ENCODE measurements at places on chromosomes 2 and 18.

GRCh38 chr2:84904717-84905174 is 710 bp upstream of the TMSB10 start:
- DNase-seq: no peak

- no peak for DNase-seq
These were observed 385.5 kb downstream of the NR4A2 start for GRCh38 chr2:155947069-155947468.

- DNase-seq: no peak
These were observed 57.8 kb downstream of the ADD2 start for GRCh38 chr2:70710038-70710690.

DNA sequence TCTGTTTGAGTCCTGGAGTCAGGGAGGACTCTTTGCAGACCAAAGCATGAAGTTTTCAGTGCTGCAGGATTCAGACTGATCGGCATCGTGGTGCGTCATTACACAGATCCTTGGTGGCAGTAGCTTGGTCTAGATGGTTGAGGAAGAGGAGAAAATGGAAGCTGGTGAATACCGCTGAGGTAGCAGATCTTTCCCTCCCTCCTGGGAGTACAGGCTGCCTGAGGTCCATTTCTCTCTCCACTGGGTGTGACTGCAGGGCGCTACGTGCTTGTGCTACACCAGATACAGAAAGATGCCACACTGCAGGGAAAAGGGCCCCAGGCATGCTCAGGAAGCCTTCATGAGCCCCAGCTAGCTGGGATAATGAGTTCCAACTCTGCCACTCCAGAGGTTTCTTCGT is 3.3 kb upstream of the CNDP1 start:
- no peak for DNase-seq

DNA sequence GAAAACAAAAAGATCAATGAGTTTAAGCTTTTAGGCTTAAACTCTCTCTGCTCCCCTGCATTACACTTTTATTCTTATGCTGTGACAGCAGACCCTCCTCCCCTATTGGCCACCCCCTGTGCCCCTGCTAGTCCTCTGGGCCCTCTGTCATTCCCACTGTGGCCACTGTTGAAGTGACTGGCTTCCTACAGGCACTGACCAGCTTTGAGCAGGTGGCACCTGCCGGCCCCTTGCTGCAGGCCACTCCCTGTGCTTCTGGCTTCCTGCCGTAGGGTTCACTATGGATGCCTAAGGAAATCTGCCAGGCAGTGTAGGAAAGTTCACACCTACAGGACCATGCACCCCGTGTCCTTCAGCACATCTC is 156.5 kb upstream of the L3MBTL4 start:
- no peak for DNase-seq

- no peak for DNase-seq
These were observed 58.0 kb upstream of the SLC14A2 start for GRCh38 chr18:45557287-45557686.

- DNase-seq: no peak
These were observed 35.7 kb downstream of the STEAP3 start for GRCh38 chr2:119259296-119259860.

DNA sequence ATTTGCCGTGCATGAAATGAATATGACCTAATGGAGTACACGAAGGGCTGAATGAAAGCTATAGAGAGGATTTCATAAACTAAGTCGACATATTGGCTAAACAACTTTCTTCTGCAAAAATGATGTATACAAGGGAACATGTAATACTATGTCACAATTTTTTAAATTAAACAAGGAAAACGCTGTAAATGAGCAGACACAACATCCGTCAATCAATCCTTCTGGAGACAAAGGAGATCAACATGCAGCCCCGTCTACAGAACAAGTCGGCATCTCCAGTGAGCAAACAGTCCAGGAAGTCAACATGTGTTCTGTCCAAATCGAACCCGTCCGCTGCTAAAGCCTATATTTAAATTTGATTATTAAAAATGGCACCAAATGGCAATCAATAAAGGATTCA is 180.8 kb downstream of the TCF4 start:
- no peak for DNase-seq

- no peak for DNase-seq
These were observed 44.1 kb upstream of the EPAS1 start for GRCh38 chr2:46252891-46253659.

DNA sequence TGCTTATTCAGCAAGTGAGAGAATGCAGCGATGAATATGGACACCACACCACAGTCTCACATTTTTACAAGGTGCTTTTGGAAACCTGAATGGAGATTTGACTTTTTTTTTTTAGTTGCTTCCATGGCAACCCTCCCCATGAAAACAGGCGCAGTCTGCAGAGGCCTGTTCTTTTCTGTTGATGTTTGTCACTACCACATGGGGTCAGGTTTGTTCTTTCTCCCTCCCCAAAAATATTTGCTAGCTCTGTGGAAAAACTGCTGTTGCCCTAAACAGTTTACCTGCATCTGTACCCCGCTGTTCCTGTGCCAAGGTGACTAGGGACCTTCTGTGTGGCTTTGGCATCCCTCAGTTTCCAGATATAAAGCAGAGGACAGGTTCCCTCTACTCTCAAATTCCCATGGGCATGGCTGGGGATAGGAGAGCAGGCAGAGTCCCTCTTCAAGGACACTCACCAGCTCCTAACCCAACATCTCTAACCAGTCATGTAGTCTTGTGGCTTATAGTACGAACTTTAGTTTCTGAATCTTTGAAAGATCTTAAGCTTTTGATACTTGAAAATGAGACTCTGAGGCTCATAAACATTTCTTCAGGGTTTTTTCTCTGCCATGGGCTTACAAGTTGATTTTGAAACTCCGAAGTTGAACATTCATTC is 14.7 kb upstream of the MAPRE2 start:
- no peak for DNase-seq

DNA sequence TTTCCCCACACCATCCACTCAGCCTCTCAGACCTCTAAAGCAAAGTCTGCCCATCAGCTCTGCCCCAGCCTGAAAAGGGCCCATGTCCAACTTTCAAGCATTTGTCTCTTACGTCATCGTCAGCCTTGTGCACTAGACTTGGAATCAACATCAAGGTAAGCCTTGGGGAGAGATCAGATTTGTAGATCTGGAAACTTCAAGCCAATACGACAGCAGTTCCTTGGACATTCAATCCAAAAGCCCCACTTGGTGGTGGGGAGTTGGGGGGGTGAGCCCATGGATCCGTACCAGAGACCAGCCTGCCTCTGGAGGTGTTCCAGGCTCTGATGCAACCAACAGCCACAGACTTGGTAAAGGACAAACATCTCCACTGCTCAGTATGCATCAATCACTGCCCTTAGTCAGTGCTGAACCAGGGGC is 206.8 kb upstream of the MEIS1 start:
- DNase-seq: no peak

DNA sequence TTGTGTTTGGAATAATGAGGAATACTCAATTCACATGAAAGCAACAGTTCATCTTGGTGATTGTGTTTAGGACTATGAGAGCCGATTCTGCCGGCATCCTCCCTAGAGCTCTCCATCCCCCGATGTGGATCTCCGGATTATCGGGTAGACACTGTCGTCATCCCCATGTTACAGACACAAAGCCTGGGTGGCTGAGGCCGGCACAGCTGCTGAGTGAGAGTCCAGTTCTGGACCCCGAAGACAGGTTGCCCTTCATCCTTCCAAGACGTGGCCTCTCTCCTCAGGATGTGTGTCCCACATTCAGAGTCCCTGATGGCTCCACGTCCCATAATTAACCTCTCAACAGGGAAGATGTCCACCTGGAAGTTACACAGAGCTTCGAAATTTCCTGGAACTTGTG is 129.3 kb downstream of the HDAC4 start:
- DNase-seq: no peak

DNA sequence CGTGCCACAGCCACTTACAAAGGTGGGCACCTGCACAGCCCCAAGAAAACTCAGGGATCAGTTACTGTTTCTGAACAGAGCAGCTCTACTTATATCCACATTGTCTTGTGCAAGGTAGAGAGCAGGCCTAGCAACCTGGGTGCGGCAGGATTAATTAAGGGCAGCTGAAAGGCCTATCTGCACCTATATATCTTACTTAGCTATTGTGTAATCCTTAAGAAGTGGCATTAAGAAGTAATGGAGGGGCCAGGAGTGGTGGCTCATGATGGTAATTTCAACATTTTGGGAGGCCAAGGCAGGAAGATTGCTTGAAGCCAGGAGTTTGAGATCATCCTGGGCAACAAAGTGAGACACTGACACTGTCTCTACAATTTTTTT is 12.8 kb upstream of the ARL5A start:
- DNase-seq: no peak

DNA sequence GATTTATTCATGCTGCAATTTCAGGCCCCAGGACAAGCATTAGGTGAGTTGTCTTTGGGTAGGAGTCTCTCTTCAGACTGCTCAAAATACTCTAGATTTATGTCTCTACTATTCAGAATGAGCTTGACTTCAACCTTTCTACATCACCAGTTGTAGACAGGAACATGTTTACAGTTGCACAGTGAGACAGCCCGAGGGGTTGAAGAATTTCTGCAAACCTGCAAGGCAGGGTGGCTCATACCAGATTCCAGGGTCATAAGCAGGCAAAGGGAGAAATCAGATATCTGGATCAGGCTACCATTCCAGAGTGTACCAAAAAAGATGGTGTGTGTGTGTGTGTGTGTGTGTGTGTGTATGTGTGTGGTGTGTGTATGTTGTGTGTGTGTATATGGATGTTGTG is 112.4 kb downstream of the SPP2 start:
- DNase-seq: no peak

DNA sequence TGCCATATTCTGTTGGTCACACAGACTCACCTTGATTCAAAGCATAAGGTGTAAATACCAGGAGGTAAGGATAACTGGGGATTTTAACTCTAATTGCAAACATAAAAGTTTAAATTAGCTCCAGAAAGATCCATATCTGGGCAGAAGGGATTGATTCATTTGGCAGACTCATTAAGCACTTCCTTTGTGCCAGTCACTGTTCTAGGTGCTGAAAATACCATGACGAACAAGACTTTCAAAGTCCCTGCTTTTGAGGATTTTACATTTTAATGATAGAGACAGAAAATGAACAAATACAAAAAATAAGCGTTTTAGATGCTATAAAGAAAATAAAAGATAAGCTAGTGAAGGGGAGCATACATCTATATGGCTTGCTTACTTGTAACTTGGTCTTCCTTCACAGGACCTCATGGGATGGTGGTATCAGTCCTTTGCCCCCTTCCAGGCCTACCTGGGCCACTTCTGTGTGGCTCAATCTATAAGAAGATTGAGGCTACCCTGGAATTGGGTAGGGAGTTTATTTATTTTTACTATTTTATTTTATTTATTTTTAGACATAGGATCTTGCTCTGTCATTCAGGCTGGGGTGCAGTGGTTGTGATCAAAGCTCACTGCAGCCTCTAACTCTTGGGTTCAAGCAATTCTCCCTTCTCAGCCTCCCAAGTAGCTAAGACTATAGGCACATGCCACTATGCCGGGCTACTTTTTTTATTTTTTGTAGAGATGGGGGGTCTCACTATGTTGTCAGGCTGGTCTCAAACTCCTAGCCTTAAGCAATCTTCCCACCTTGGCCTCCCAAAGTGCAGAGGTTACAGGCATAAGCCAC is 212.8 kb downstream of the MYCN start:
- DNase-seq: no peak

DNA sequence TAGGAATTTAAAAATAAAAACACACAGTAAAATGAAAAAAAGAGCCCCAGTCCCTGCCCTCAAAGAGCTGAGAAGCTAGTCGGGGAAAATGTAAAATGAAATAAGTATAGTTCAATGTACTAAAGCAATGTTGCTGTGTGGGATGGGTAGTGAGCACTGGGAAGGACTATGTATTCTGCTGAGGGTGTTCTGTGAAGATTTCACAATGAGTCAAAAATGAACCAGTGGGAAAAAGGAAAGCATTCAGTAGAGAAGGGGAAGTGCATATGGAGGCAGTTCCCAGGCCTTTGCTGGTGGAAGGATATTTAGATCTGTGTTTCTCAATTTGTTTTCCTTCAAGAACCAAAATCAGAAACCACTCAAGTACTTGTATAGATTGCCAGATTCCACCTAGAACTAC is 1094.7 kb upstream of the KLHL29 start:
- no peak for DNase-seq

DNA sequence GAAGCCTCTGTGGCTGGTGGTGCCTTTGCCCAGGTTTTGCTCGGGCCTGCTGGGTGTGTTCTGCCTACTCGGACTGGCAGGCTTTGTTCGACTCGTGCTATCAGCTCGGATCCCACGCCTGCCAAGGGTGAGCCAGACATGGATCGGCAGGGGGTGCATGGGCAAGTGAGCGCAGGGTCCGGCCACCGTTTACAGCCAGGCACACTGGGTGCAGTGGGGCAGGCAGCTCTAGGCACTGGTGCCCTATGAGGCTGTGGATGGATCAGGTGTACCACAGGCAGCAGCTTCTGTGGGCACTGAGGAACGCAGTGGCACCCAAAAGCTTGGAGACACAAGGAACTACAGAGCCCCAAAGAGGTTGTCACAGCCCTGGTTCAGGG is 25.6 kb downstream of the MARCHF7 start:
- no peak for DNase-seq

DNA sequence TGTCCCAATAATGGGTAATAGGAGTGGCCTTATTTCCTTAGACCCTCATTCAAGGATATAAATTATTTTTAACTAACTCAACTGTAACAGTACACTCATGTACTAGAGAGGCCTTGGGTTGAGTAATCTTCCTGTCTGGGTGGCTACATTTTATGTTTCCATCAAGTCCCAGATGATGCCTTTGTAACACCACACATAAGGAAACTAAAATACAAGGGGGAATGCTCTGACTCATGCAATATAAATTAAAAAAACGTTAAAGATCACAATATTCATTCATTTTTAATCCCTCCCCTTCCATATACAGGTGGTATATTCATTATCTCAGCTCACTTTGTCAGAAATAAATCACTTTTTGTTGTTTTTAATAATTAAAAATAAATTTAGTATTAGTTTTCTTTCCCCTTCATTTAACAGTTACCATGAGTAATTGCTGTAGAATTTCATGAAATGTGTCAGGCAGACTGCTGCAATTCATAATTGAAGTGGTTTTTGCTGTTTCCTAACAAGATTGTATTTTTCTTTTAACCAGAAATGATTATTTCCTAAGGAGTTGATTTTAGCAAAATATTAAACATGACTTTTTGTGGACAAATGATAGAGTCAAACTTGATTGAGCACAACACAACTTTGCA is 1403.6 kb downstream of the SUCLG1 start:
- no peak for DNase-seq

DNA sequence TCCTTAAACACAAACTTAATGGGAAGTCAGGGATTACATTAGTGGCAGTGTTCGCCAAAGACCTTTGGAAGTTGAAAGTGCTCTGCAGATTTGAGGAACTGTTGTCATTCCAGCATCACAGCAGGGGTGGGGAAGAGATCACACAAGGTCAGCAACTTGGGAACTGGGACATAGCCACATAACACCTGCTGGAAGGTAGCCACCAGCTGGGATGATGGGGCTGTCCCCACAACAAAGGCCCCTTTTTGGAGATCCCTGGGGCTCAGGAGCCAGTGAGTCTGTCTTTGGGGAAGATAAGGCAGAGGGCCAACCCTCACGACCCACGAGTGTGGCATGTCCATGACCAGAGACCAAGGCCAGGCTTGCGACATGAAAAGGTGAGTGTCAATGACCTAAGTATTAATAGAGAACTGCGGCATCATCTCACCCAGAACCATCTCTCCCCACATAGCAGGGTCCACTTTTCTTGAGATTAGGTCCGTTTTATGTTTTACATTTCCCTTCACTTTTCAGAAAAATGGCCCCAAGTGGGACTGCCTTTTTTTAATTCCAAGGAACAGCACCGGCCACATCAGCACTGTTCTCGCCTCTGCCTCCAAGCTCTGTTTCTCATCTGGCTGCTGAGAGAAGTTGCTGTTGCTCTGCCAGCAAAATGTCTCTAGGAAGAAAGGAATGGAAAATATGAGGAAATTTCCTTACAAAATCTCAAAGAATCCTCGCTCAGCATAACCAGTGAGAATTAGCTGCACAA is 106.9 kb downstream of the GFPT1 start:
- no peak for DNase-seq

GRCh38 chr18:61949946-61950345 is 57.1 kb upstream of the RNF152 start:
- no peak for DNase-seq

All from GM18507 (cell line).